ENCODE measurements at places on chromosomes 11 and 22. TPM values are rescaled to one million over a fixed set of nuclear protein-coding genes. Genes with fewer than 3 reads are reported as not detected.

DNA sequence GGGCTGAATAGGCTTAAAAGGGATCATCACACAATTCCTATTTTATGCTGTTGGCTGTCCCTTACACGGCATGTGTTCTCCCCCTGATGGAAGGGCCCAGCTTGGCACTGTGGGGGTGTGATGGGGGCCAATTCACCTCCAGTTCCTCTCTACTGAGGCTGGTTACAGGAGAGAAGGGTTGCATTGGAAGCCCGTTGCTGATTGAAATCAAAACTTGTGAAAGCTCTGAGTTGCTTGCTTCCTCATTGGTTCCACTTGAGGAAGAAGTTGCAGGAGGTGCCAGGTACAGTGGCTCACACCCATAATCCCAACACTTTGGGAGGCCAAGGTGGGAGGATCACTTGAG is 13.3 kb upstream of the PRG2 start:
- no peak for DNase-seq

DNA sequence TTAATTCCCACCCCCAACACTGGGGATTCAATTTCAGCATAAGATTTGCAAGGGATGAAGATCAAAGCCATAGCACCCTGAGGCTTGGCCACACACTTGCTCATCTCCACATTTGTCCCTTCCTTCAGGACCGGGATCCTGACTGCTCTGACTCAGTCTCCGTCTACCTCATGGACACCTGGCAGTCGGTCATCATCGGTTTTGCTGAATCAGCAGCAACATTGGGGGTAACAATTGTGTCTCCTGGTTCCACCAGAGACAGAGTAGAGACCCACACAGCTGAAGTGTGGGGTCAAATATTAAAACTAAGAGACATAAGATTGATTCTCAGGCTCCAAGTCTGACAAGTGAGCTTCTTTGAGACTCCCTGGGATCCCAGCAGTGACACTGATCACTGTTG is 34.6 kb downstream of the GGTLC2 start:
- no peak for DNase-seq

The GAL3ST1 gene
- total RNA-seq, result 102 TPM

The FDXACB1 gene
- 1.8 TPM for total RNA-seq

DNA sequence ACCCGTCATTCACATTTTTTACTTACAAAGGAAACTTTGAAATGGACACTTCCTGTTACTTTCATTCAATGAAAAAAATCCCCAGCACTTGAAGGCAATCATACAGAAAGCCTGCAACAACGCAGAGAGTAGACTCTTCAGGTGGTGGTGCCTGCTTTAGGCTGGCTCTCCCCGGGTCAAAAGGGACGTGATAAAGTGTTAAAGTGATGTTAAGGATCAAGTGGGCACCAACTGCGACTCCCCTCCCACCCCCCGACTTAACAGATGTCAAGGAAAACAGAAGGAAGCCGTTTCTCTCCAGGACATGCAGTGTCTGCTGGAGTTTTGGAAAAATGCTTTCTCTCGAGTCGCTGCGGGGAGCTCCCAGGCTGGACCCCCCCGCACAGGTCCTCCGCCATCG is 414 bp upstream of the PNPLA3 start:
- no peak for DNase-seq

DNA sequence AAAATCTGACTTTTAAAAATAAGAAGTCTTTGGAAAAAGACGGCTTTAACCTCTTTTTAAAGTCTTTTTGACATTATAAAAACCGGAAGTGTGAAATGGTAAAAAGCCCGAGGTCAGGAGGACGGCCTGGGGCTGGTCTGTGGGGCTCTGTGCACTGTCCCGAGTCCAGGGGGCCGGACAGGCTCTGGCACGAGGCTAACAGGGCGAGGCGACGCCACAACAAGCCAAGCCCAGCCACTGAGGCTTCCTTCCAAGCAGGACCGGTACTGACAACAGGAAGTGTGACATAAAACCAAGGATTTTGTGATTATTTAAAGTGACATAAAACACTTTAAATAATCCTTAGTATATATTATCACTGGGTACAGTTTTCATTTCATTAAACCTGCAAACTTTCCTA is 39.2 kb downstream of the BRD1 start:
- peak; percentile 53 for DNase-seq

The ZNF214 gene
- 4.1 TPM for total RNA-seq

The MMP1 gene
- total RNA-seq, result 99.4 TPM

GRCh38 chr11:111911563-111912401 is at the start of gene CRYAB:
CRYAB (minus strand) TSS chr11:111911770; CDS start chr11:111911724, 46 bp downstream.
- peak; percentile 67 for DNase-seq

DNA sequence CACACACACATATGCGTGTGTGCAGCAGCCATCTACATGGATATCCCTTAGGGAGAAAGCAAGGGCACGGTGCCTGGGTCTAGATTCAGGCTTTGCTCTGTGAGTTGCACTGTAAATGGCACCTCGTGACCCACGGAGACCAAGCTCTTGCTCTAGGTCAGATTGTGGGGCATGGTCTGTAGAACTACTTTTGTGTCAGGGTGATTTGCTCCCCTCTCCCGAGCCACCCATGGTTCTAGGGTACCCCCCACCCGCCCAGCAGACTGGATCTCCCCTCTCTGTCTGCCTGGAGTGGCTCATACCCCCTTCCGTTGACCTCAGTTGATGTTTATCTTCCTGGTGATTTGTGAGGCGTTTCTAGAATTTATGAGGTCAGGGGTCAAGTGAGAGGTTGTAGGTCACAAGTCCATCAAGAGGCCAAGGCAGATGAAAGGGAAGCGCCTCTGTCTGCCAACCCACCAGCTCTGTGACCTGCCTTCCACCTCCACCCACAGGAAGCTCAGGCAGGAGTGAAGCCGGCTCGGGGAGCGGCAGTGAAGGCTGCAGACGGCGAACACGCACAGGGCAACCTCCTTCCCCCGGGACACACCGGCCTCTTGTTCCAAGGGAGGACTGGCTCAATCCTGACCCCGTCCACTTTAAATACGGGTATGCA is 76.2 kb upstream of the TTLL12 start:
- no peak for DNase-seq

DNA sequence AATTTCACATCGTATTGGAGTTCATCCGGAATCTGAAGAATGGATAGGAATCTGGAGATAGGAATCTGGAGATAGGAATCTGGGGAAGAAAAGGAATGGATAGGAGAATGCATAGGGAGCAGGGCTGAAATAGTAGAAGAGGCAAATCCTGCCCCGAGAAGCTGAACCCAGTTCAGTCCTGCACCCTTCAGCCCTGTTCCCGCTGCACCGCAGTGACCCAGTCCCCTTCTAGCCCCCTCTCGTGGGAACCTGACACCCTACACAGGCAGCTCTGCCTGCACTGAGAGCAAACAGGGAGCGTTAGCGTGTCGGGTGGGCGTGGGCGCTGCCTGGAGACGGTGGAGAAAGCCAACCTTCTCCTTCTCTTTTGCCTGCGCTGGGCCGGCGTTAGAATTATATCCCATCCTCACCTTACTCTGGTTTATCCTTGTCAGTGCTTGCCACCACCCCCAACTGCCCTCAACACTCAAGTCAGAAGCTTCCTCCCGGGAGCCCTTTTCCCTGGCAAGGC is 1.0 kb upstream of the CCKBR start:
- no peak for DNase-seq

- no peak for DNase-seq
Observed at GRCh38 chr22:46576556-46577367, 39.3 kb upstream of the CELSR1 start.

DNA sequence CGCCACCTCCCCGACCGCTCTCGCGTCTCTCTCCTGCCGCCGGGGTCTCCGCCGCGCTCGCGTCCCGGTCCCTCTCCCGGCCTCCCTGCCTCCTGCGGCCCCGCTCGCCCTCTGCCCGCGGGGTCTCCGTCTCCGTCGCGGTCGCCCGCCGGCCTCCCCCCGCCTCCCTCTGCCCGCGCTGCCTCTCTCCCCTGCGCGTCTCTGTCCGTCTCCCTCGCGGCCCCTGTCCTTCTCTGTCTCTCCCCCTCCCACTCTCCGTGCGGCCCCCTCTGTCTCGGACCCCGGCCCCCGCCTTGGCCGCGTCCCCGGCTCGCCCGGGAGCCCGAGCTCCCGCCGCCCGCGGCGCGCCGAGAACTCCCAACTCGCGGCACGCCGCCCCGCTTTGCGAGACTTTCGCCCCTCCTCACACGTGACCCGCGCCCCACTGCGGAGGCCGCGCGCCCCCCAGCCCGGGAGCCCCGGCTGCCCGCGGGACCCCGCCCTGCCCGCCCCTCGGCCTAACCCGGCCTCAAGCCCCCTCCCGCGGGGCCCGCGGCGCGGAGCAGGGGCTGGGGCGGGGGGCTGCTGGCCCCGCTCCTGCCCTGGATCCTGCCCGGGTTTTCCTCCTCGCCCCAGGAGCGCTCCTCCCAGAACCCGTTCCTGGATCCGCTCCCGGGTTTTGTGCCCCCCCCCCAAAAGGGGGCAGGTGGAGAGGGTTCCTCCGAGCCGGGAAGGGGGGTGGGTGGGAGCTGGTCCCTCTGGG is 702 bp upstream of the KCNJ4 start:
- no peak for DNase-seq

The TBX10 gene
- 0.14 TPM for total RNA-seq

The SLC25A18 gene
- total RNA-seq, result 0.92 TPM

DNA sequence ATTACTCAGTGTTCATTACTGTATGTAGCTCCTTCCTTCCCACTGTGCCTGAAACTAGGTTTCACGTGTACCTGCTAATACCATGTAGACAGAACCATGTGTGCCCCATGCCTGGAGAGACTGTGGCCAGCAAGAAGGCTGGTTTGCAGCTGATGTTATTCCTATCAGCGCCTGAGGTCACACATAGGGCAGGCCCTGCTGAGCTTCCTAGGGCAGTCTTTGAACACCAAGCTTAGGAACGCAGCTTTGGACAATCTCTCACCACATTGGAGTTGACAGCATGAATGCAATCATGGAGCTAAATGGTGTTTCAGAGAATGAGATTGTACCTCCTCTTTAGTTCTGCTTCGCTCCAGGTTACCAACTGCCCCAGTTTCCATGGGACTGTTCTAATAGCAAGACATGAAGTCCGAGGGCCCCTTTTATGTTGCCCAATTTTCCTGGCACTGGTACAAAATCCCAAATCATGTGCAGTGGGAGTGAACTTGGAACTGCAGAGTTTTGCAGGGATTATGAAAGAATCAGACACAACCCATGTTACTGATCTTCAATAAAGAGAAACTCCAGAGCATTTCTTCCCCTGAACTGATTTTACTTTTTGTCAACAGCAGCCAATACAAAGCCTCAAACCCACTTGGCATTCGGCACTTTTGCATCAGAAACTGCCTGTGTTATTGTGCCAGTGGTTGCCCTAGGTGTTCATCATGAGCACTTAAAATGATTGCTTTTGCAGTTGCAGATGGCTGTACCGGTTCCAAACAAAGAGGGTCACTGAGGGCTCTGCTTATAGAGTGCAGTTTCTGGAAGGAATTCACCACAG is 154.2 kb upstream of the TTC12 start:
- DNase-seq, result no peak

Measured in mucosa of gallbladder (tissue), 1 donor.